ENCODE measurements at places on chromosomes 2 and 18.

DNA sequence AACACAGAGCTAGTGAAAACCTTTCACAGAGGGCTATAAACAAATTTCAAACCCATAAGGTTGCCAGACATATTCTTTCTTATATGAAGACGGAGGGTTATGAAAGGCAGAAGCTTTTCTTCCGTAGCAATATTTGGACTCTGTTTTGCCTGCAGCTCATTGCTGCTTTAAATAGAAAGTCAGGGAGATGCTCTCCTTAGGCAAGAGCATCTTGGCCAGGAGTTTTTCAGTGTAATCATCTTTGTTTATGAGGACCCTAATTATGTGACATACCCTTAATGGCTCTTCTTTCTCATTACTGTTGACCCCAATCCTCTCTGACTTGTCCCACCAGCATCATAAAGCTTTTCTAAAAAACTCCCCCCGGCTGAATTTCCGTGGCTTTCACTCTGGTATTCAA, 433.4 kb upstream of the NRXN1 start:
- DNase-seq: no peak

GRCh38 chr2:190446193-190446592, 38.0 kb downstream of the MFSD6 start:
- DNase-seq: no peak

GRCh38 chr2:155190342-155190741, 491.8 kb downstream of the KCNJ3 start:
- DNase-seq: no peak

GRCh38 chr2:223027442-223027841, 24.5 kb upstream of the KCNE4 start:
- DNase-seq: no peak

- DNase-seq: no peak
These were observed 1358.7 kb upstream of the NRXN1 start for GRCh38 chr2:52390651-52391050.

DNA sequence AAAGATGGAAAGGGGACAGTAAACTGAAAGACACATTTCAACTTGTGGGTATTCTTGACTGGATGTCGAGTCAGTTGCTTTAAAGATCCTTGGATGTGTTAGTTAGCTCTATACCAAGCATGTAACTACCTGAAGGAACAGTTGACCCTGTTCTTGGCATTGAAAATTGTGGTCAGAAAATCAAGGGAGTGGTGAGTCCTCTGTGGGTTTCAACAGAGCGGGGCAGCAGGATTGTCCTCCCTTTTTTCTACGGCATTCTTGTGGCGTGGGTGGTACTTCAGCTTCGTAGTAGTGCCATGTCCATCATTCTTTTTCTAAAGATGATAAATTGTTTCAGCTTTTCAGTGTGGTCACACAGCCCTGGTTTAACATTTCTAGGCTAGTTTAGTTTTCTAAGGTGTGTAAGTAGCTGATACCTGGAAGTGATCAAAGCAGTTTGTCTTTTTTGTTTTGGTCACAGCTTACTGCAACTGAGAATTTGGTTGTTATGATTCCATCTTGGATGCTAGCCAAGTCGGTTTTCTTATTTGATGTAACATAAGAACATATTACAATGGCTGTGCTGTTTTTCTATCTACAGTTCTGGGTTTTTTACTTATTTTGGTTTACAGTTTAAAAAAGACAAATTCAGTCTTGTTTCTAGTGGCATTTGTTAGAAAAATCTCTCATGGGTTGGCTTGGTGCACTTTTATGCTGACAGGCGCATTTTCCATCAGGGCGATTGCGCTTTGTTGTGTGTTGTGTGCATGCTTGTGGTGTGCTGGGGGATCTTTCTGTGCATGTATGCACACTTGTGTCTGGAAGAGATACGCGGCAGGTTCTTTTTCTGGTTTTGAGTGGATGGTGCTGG, 84.7 kb downstream of the ZNF407 start:
- DNase-seq: no peak

DNA sequence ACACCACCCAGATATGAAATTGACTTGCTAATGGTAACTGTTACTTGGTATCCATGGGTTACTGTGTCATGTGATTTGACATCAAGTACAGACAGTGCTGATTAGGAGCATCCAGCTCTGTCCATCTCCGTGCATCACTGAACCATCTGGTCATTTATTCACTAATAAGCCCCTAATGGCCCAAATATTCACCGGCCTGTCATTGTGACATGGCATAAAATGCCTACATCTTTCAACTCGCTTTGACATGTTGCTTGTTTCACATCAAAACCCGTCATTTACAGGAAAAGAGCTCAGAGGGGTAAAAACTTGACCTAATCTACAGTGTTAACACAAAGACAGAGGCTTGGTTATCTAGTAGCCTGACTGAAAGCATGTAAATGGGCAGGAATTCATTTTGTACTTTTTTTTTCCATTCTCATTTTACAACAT, 308.9 kb upstream of the ATP5MC3 start:
- no peak for DNase-seq

GRCh38 chr2:119214453-119215037, 9.1 kb upstream of the STEAP3 start:
- no peak for DNase-seq

GRCh38 chr2:98761909-98762308, 31.0 kb upstream of the MGAT4A start:
- DNase-seq: no peak
